ENCODE measurements at places on chromosomes 1 and 21.

DNA sequence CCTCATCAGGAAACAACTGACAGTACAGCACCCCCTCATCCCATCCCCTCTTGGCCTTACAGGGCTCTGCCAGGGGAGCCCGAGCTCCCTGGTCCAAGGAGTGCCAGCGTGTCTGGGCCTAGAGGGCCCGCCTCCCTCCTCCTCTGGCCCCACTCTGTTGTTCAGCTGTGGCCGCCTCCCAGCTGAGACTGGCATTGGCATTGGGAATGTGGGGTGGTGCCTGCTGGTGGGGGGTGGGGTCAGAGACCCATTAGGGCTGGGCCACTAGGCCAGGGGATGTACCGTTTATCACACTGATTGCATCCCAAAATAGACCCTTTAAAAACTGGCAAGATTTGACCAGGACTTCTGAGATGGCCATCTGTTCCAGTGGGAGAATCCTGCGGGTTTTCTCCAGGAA lies 1.4 kb downstream of the LDLRAP1 start:
- DNase-seq, result no peak

GRCh38 chr1:237583756-237584155 lies 307.0 kb downstream of the ZP4 start:
- DNase-seq, result no peak

- DNase-seq, result no peak
Observed at GRCh38 chr1:99546432-99547416, 99.2 kb upstream of the PALMD start.

GRCh38 chr1:168167806-168168205 lies 11.0 kb upstream of the TIPRL start:
- no peak for DNase-seq

GRCh38 chr1:6440198-6441126 lies 15.9 kb downstream of the ESPN start:
- DNase-seq, result peak; percentile 21

GRCh38 chr1:105368446-105368845 lies 1618.7 kb downstream of the AMY1C start:
- no peak for DNase-seq

GRCh38 chr1:213830371-213830770 lies 157.4 kb upstream of the PROX1 start:
- DNase-seq, result no peak

DNA sequence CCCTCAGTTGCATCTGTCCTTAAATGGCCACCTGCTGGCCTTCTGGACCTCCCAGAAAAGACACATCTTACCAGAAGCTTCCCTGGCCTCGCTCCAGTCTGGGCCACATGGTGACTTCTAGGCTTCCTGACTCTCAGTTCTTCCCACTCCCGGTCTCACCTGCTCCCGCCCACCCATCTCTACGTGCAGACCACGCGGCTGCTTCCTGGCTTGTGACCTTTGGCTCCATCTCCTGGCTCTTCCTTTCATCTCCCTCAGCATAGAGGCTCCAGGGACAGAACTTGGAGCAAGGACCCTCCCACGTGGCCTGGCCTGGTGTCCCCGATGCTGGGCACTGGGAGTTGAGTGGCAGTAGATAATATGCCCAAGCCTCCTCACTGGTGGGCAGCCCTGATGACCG lies 124.9 kb upstream of the IRF2BP2 start:
- DNase-seq, result no peak

GRCh38 chr1:63813829-63814277 lies 40.0 kb downstream of the ROR1 start:
- peak; percentile 53 for DNase-seq

GRCh38 chr1:176950736-176951324 lies 213.7 kb downstream of the ASTN1 start:
- DNase-seq, result no peak

- no peak for DNase-seq
Observed at GRCh38 chr1:204709960-204710912, 24.7 kb upstream of the LRRN2 start.

DNA sequence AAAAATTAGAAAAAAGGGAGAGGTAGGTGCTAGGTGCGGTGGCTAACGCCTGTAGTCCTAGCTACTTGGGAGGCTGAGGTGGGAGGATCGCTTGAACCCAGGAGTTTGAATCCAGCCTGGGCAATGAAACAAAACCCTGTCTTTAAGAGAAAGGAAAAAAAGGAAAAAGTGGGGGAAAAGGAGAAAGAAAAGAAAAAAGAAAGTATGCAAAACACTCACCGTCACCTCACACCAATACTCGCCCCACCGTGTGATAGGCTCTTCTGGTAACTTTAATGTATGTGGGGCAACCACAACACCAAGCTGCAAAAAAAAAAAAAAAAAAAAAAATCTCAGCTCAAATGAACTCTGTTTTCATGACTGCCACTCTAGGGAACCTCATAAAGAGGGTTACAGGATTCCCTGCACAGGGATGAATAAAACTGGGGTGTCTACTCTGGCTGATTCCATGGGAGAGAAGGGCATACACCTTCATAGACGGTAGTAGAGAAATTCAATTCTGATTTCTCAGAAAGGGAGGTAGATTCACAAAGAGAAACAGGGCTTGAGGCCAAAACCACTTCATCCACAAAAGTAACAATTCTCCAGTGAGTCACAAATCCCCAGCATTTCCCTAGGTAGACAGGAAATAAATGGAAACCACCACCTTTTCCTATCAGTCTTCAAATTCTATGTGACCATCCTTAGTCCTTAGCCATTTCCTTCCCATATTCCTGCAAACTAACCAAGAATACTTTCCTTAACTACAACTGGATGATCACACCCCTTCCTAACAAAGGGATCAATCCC lies 2.5 kb downstream of the MRPL9 start:
- no peak for DNase-seq

DNA sequence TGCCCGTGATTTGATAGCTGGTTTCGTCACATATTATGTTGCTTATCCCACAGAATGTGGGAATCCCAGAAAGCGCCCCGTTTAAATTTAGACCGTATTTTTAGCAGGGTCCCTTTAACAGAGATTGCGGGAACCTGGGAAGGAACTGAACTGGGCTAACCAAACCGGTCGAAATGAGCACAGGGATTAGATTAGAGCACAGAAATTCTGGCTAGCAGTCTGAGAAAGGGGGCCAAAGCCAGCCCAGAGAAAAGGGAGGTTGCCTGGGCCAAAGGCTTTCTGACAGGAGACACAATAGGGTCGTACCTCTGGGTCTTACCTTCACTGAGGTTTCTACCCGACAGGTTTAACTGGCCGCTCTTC lies 327 bp downstream of the LRRC40 start:
- DNase-seq, result no peak

- DNase-seq, result no peak
Observed at GRCh38 chr1:213647864-213648650, 339.7 kb upstream of the PROX1 start.

- no peak for DNase-seq
Observed at GRCh38 chr21:32476661-32477423, 64.3 kb downstream of the EVA1C start.

- DNase-seq, result peak; percentile 66
Observed at GRCh38 chr1:177848577-177848976, 121.3 kb downstream of the SEC16B start.

DNA sequence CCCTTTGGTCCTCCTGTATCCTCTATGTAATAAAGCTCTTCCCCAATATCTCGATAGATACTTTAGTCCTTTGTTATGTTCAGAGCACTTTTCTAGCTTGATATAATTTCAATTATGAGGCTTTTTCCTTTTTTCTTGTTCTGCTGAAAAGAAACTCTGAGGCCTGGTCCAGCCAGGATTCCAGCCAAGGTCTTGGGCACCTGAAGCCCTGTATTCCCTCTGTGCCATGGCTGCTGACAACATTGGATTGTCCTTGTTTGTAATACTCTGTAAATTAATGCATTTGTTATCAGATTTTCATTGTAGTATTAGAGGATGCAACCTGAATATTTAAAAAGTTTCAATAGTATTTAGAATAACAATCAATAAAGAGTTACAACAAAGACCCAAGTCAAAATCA lies 67.9 kb upstream of the ADAMTS5 start:
- no peak for DNase-seq

DNA sequence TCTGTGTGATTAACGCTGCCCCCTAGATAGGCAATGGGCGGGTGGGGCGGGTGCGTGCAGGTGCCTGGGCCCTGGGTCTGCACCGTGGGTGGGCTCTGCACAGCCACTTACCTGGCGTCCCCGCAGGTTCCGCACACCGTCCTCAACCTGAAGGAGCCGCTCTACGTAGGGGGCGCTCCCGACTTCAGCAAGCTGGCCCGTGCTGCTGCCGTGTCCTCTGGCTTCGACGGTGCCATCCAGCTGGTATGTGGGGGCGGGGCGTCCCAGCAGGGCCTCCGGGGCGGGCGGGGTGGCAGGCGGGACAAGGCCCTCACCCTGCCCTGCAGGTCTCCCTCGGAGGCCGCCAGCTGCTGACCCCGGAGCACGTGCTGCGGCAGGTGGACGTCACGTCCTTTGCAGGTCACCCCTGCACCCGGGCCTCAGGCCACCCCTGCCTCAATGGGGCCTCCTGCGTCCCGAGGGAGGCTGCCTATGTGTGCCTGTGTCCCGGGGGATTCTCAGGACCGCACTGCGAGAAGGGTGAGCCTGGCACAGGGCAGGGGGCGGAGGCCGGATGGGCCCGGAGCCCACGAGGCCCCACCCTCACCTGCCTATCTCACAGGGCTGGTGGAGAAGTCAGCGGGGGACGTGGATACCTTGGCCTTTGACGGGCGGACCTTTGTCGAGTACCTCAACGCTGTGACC lies 22.8 kb downstream of the RNF223 start:
- DNase-seq, result no peak

DNA sequence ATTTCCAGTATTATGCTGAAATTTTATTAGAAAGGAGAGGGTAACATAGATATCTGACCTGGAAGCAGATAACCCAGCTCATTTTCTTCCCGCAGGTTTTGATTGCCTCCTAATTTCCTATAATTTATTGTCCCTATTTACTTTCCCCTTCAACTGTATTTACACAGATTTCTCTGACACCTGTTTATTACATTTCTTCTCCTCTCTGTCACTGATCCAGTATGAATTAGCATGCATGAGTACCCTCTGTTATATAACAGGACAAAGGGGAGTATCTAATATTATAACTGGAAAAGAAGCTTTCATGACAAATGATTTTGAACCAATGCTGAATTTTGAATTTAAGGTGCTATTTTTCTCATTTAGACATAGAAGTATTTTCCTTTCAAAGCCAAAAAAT lies 37.4 kb downstream of the DENND1B start:
- no peak for DNase-seq

Measured in HFFc6 (cell line).